Lower leg skin (tissue), 4 donors: ENCODE measurements at places on chromosomes 2 and 18. TPM values are rescaled to one million over a fixed set of nuclear protein-coding genes. Genes with fewer than 3 reads are reported as not detected.

DNA sequence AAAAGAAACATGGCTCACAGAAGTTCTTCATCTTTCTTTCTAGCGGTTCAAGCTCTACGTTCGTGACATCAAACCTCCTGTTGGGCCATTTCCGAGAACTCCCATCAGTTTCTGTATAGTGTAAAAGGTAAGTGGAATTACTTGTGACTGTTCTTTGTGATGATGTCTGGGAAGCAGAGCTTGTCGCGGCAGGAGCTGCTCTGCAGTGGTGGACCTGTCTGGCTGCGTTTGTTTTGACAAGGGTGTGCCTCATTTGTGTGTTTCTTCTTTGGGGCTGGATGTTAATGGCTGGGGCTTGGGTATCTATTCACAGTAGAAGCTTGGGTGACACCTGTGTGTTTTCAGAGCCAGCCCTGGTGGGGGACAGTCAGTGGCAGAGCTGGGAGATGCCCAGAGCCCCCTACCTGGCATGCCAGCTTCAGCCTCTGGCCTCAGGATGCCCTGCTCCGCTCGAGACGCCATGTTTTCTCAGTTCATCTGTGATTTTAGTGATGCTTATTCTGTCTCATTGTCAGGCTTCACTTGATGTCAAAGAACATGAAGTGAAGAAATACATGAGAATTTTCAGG is 59.6 kb downstream of the LDLRAD4 start:
- no peak for DNase-seq

Gene APLF
- 8.9 TPM for total RNA-seq

GRCh38 chr18:37578886-37579513 is 13.4 kb upstream of the CELF4 start:
- peak; percentile 42 for DNase-seq

- DNase-seq, result no peak
Measured at GRCh38 chr2:142875010-142875409, 2.5 kb upstream of the KYNU start.
